Stimulated activated CD4-positive, alpha-beta T cell treated with anti-CD3 and anti-CD28 coated beads, Interleukin-1b, Interleukin-23, amount 100 ng/mL, for 1 hour (primary cell): ENCODE measurements at places on chromosomes 4 and X.

GRCh38 chr4:40204507-40205258 lies 7.9 kb downstream of the RHOH start:
- no peak for DNase-seq

DNA sequence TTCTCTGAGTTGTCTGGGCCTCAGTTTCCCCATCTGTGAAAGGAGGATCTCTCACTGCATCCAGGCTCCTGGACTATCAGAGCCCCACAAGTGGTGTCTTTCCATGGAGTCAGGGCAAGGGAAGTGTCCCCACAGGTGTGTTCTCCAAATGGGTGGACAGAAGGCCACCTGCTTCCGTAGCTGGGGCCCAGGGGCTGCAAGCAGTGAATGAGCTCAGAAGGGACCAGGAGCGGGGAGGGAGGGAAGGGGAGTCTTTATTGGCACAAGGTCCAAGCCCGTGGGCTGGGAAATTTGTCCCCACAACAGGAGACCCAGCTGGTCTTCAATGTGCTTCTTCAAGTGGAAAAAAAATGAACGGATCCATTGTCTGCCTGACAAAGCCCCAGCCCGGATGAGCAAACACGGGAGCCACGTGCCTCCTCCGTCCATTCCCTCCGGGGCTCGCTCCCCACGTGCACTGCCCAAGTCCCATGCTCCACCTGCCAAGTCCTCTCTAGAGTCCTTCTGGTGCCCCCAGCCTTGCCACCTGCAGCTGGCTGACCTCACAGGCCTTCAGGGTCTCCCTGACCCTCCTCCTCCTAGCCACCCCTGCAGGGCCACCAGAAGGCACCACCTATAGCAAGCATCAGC lies 72.0 kb downstream of the JAKMIP1 start:
- DNase-seq: no peak

- DNase-seq: no peak
Observed at GRCh38 chrX:139890991-139891700, 41.7 kb downstream of the ATP11C start.

GRCh38 chr4:79854856-79855502 lies 218.1 kb downstream of the ANTXR2 start:
- DNase-seq: no peak

- DNase-seq: no peak
Observed at GRCh38 chr4:27888505-27888904, 1027.9 kb downstream of the STIM2 start.

DNA sequence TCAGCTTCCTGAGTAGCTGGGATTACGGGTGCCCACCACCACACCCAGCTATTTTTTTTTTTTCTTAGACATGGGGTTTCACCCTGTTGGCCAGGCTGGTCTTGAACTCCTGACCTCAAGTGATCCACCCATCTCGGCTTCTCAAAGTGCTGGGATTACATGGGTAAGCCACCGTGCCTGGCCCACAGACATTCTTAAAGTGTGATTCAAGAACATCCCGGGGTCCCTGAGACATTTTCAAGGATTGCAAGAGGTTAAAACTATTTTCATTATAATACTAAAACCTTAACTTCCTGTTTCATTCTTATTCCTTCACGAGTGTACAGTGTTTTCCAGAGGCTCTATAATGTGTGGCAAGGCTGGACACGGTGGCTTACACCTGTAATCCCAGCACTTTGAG lies 318.7 kb downstream of the CAMK2D start:
- no peak for DNase-seq
